Neural progenitor cell (in vitro differentiated cells): ENCODE measurements at places on chromosomes 2 and 18.

- H3K4me1 ChIP-seq = no peaks in the 10 kb centered on the region
- no peaks in the 10 kb centered on the region for H3K36me3 ChIP-seq
- no peak overlapping the region for H3K27ac ChIP-seq
- no peaks in the 10 kb centered on the region for H3K27me3 ChIP-seq
- no peak overlapping the region for H3K4me3 ChIP-seq
These were observed 270.2 kb upstream of the SYT4 start for GRCh38 chr18:43547456-43547855.

GRCh38 chr2:190270298-190270697 is 49.3 kb downstream of the HIBCH start:
- H3K4me1 ChIP-seq = no peaks in the 10 kb centered on the region
- no peaks in the 10 kb centered on the region for H3K36me3 ChIP-seq
- no peaks in the 10 kb centered on the region for H3K27me3 ChIP-seq

DNA sequence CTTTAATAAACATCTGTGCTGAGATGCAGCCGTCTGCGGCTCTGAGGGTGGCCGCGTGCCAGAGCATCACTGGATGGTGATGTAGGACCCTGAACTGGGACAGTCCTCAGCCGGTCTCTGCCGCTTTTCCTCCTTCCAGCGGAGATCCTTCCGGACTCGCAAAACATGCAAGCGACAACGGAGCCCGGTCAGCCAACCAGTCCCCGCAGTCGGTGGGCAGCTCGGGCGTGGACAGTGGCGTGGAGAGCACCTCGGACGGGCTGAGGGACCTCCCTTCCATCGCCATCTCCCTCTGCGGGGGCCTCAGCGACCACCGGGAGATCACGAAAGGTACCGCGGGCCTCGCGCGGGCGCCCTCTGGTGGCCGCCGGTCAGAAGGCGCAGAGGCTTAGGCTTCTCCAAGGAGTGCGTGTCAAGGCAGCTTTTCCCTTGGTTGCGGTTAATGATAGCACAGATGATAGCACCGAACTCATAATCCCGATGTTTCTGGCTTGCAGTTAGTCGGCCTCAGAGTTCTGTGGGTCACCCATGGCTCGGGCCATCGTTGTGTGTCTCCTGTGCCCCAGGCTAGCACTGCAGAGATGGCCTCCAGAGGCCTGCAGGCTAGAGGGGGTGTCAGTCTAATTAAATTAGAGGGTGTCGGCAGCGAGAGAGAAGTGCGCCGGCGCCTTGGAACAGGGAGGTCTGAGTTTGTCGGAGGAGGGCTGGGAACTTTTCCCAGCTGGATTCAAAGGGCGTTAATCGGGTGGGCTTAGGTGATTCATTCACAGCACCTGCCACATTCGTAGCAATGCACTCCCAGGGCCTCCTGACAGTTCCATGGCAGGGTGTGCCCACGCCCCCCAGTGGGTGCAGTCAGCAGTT is 38.5 kb downstream of the LPIN1 start:
- peak overlapping the region; percentile 44 for H3K4me3 ChIP-seq
- H3K27me3 ChIP-seq = no peaks in the 10 kb centered on the region

GRCh38 chr2:231911381-231911780 is 14.8 kb downstream of the NPPC start:
- no peaks in the 10 kb centered on the region for H3K4me1 ChIP-seq
- DNase-seq = no peak
- H3K27ac ChIP-seq = no peak overlapping the region
- no peaks in the 10 kb centered on the region for H3K27me3 ChIP-seq
- no peaks in the 10 kb centered on the region for H3K36me3 ChIP-seq

- peaks cover 8% of the 10 kb centered on the region for H3K4me1 ChIP-seq
- peak overlapping the region; percentile 92 for H3K27ac ChIP-seq
- H3K27me3 ChIP-seq = no peaks in the 10 kb centered on the region
- no peaks in the 10 kb centered on the region for H3K36me3 ChIP-seq
- peak overlapping the region; percentile 96 for H3K4me3 ChIP-seq
These were observed 540 bp upstream of the RAB10 start for GRCh38 chr2:26033270-26033817.

DNA sequence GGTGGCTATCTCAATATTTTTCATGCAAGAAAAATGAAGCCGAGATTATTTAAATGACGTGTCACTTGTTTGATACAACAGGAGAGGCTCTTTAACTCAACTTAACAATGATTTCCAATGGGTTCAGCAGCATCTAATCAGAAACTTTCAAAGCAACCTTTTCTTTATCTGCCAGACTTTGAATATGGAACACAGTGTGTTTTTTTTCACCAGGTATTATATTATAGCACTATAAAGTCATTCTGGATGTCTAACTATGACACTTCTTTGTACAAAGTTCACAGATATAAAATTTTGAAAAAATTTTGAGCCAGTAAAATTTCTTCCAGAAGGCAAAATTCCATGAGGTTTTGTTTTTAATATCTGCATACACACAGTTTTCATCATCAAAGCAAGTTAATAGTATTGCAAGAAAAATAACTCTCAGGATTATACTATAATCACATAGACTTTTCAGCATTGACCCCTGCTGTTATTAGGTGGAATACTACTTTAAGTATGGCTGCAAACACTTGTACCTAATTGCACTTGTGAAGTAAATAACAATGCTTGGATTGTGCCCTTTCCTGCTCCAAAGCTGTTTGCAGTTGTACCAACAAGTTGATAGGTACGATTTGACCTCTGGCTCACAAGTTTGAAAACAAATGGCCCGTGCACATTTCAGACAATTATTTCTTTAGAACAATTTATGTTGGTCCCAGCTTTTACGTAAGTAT is 44.0 kb upstream of the DSG1 start:
- H3K4me3 ChIP-seq = no peak overlapping the region
- no peaks in the 10 kb centered on the region for H3K36me3 ChIP-seq
- no peaks in the 10 kb centered on the region for H3K27me3 ChIP-seq
- no peak for DNase-seq
- H3K27ac ChIP-seq = no peak overlapping the region

- no peak overlapping the region for H3K4me3 ChIP-seq
- no peaks in the 10 kb centered on the region for H3K36me3 ChIP-seq
- no peak for DNase-seq
- no peaks in the 10 kb centered on the region for H3K27me3 ChIP-seq
- no peak overlapping the region for H3K27ac ChIP-seq
- no peaks in the 10 kb centered on the region for H3K4me1 ChIP-seq
These were observed 126.1 kb downstream of the SRBD1 start for GRCh38 chr2:45484965-45485364.

DNA sequence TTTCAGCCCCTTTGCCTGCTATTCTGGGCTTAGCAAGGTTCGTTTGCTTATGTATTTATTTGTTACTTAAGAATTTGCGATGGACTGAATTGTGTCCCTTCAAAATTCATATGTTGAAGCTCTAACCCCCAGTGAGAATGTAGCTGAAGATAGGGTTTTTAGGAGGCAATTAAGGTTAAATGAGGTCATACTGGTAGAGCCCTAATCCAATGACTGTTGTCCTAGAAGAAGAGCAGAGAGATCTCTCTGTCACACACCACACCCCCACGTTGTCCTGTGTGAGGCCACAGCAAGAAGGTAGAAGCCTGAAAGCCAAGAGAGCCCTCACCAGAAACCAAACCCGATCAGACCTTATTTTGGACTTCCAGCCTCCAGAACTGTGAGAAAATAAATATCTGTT is 66.7 kb downstream of the KIAA1328 start:
- no peak overlapping the region for H3K4me3 ChIP-seq
- no peaks in the 10 kb centered on the region for H3K36me3 ChIP-seq
- no peaks in the 10 kb centered on the region for H3K27me3 ChIP-seq
- H3K4me1 ChIP-seq = peaks cover 6% of the 10 kb centered on the region
- DNase-seq = no peak

GRCh38 chr2:43031471-43032212 is 194.8 kb downstream of the ZFP36L2 start:
- H3K27ac ChIP-seq = no peak overlapping the region
- DNase-seq = no peak
- no peak overlapping the region for H3K4me3 ChIP-seq
- no peaks in the 10 kb centered on the region for H3K36me3 ChIP-seq

GRCh38 chr2:239285932-239286230 is 114.9 kb downstream of the HDAC4 start:
- no peak overlapping the region for H3K4me3 ChIP-seq
- peaks cover 49% of the 10 kb centered on the region for H3K4me1 ChIP-seq
- H3K36me3 ChIP-seq = no peaks in the 10 kb centered on the region
- DNase-seq = no peak
- no peak overlapping the region for H3K27ac ChIP-seq

DNA sequence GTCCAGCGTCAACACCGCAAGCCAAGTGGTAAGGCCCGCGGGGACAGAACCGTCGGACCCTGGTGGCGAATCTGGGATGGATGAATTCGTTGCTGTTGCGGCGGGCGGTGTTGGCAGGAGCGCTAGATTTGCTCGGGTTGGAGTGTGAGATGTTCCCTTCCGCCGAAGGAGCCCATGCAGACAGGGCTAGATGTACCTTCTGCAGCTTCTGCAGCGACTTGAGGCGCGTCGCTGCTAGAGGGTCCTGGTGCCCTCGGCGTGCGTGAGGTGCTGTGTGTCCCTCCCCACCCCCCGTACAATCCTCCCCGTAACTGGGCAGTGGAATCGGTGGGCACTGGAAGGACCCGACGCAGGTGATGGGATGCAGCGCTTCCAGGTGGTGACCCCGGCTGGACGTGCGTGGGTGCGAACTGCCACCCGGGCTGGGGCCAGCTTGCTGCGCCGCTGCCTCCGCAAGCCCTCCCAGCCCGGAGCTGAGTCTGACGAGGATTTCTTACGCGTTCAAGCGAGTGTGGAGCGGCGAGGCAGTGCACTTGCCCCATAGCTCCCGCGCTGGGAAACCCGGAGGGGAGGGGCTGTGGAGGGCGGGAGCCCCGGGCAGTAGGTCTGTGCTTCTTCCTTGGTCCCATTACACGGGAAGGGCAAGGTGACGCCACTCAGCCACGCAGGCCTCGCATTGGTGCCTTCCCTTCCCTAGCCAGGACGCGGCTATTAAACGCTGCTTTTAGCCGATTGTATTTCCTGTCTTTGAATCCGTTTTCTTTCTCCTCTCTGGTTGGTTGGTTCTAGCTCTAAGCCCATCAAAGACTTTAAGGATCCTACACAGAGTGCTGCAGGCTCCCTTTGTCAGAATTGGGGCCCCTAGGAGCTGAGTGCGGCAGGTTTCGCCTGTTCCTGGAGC is 34.2 kb downstream of the CHRNA1 start:
- peak overlapping the region; percentile 43 for H3K4me3 ChIP-seq
- H3K36me3 ChIP-seq = no peaks in the 10 kb centered on the region
- no peak overlapping the region for H3K27ac ChIP-seq
- peak; percentile 58 for DNase-seq

GRCh38 chr18:2971741-2972552 is 41.0 kb downstream of the LPIN2 start:
- no peaks in the 10 kb centered on the region for H3K27me3 ChIP-seq
- no peak overlapping the region for H3K27ac ChIP-seq
- no peak overlapping the region for H3K4me3 ChIP-seq
- H3K36me3 ChIP-seq = no peaks in the 10 kb centered on the region

GRCh38 chr18:56238576-56238975 is 399.8 kb downstream of the TXNL1 start:
- no peaks in the 10 kb centered on the region for H3K27me3 ChIP-seq
- H3K27ac ChIP-seq = no peak overlapping the region
- H3K4me1 ChIP-seq = peaks cover 28% of the 10 kb centered on the region
- no peak for DNase-seq

- no peak overlapping the region for H3K27ac ChIP-seq
- no peaks in the 10 kb centered on the region for H3K27me3 ChIP-seq
- DNase-seq = no peak
- H3K4me1 ChIP-seq = no peaks in the 10 kb centered on the region
- H3K36me3 ChIP-seq = no peaks in the 10 kb centered on the region
These were observed 10.0 kb downstream of the FAP start for GRCh38 chr2:162233197-162233596.

DNA sequence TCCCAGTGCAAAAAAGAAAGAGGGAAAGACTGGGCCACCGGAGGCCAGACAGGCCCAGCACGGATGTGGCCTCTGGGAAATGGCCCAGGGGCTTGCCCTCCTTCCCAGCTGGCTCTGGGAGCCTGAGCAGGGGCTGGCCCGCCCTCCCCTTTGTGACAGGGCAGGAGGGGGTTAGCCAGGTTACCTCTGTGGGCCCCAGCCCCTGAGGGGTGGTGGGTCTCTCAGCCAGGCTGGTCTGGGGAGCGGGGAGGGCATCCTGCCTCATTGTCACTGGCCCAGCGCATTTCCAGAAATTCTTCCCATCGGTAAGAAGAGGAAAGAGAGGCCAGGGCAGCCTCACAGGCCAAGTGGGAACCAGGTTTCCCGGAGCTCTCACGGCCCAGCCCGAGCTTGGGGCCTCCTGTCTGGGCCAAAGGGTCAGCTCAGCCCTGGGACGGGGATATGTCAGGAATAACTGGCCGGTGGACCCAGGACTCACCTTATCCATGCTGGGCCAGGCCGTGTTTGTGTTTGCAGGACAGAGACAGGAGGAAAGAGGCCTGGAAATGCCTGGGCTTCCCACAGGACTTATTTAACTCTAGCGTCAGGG is 182.2 kb downstream of the ZFP36L2 start:
- H3K27ac ChIP-seq = peak overlapping the region; percentile 53
- no peak for DNase-seq
- no peak overlapping the region for H3K4me3 ChIP-seq

- no peaks in the 10 kb centered on the region for H3K36me3 ChIP-seq
- H3K4me3 ChIP-seq = no peak overlapping the region
- peak overlapping the region; percentile 83 for H3K27ac ChIP-seq
- peaks cover 32% of the 10 kb centered on the region for H3K4me1 ChIP-seq
These were observed 86.4 kb downstream of the TCF4 start for GRCh38 chr18:55501579-55501978.

DNA sequence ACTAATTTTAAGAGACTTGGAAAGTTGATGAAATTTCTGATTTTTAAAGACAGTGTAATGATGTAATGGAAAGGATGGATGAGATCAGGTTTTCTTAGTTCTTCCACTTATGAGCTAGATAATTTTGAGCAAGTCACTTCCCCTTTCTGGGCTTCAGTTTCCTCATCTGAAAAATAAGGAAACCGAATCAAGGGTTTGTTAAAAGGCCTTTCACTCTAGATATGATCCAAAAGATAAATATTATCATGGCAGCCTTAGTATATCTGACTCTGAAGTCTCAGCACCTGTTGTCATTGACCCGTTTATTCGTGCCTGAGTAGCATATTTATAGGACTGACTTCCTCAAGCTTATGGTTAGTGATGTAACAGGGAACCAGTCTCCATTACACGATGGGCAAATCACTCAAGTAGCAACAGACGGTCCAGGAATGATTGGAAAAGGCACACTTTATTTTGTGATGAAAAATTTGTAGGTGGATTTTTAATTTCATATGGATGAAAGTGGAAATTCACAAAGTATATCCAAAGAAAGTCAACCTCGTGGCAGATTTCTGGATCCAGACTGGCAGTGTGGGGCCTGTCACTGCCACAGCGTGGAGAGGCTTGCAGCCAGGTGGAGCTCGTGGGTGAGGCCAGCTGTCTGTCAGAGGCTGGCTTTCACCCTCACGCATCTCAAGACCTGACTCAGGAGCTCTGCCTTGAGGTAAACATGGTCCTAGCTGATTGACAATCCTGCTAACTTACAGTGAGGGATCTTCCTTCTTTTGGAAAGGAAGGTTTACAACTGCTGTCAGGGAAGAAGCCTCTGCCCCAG is 137.9 kb upstream of the CXCR4 start:
- peaks cover 8% of the 10 kb centered on the region for H3K4me1 ChIP-seq
- H3K27me3 ChIP-seq = no peaks in the 10 kb centered on the region
- H3K27ac ChIP-seq = no peak overlapping the region
- H3K4me3 ChIP-seq = no peak overlapping the region
- no peak for DNase-seq

- H3K4me3 ChIP-seq = no peak overlapping the region
- H3K36me3 ChIP-seq = no peaks in the 10 kb centered on the region
- DNase-seq = no peak
- no peak overlapping the region for H3K27ac ChIP-seq
These were observed 33.8 kb upstream of the OSR1 start for GRCh38 chr2:19392191-19392590.
